Activated T-helper 9 cell treated with anti-CD3 and anti-CD28 coated beads, Interleukin-2, amount 50 U/mL, for 16 hours (primary cell): ENCODE measurements at places on chromosomes 1 and 21.
A peak's percentile ranks its signal among the peaks of the same experiment; 100 is the strongest.

- DNase-seq: no peak
Observed at GRCh38 chr1:242847390-242847993, 323.0 kb upstream of the PLD5 start.

DNA sequence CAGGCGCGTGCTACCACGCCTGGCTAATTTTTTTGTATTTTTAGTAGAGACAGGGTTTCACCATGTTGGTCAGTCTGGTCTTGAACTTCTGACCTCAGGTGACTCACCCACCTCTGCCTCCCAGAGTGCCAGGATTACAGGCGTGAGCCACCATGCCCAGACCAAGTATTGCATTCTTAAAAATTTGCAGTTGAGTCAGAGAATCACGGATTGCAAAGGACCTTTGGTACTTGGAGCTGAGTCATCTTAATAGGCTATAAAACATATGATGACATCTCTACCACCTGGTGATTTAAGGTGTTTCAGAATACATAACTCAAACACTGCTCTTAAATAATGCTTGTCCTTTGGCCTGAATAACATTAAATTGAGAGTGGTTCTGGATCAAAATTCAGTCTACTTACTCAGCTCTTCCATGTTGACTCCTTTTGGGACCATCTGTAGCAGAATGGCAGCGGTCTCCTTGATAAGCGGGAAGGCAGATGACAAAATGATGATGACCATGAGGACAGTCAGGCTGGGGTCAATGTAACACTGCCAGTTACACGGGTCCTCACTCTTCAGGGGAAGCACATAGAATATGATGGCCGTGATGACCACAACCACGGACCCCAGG, 10.4 kb downstream of the SLC30A10 start:
- DNase-seq: no peak

- no peak for DNase-seq
Observed at GRCh38 chr21:25664491-25664931, 25.5 kb downstream of the JAM2 start.

- no peak for DNase-seq
Observed at GRCh38 chr1:30684259-30684658, 39.1 kb downstream of the MATN1 start.

- DNase-seq: no peak
Observed at GRCh38 chr1:151668090-151668489, 48.5 kb downstream of the CELF3 start.

DNA sequence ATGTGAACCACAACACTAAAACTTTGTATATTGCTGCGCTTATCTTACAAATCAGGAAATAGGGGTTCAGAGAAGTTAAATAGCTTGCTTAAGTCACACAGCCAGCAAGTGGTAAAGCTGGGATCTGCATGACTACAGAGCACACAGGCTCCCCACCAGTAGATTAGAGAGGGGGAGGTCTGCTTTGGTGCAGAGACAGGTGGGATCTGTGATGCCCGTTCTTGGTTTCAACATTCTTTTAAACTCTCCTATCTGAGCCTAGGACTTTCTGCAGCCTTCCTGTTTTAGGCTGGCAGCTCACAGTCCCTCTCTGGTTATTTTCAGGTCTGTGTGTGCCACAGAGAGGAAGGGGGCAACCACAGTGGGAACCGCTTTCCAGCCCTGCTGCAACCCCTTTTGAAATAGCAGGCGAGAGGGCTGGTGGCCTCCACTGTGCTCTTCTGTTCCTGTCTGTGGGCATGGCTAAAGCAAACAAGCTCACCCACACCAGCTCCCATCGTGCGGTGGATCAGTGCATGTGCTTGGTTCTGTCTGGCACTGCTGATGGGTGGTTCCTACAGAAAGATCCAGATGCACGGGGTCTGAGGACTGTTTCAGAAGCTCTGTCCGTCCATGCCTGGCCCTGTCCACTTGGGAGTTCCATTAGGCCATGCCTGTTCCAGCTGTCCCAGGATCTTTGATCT, 1.7 kb upstream of the IL6R start:
- no peak for DNase-seq

DNA sequence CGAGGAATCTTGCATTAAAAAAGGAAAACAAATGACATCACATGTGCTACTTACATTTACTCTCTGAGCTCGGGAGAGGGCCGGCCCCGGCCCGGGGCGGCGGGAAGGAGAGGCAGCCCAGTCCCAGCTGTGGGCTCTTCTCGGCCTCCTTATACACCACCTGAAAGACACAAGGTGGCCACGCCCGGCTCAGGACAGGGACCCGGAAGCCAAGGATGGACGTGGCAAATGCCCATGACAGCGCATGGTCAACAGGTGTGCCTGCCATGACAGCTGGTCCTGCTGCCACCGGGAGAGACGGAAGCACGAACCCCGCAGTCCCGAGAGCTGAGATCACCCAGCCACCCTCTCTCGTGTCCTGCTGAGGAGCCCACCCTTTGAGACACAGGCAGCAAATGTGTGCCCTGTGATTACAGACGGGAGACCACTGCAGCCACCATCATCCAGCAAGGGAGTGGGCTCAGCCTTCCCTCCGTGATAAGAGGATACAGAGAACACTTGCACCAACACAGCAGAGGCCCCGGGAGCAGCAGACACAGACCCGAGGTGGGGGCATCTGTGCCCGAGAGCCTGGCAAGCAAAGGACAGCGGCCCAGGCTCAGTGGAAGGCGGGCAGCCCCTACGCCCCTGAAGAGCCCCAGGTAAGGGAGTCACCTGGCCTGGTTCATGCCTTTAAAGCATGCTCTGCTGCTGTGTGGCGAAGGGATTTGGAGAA, 8.7 kb downstream of the TPRG1L start:
- DNase-seq: no peak

DNA sequence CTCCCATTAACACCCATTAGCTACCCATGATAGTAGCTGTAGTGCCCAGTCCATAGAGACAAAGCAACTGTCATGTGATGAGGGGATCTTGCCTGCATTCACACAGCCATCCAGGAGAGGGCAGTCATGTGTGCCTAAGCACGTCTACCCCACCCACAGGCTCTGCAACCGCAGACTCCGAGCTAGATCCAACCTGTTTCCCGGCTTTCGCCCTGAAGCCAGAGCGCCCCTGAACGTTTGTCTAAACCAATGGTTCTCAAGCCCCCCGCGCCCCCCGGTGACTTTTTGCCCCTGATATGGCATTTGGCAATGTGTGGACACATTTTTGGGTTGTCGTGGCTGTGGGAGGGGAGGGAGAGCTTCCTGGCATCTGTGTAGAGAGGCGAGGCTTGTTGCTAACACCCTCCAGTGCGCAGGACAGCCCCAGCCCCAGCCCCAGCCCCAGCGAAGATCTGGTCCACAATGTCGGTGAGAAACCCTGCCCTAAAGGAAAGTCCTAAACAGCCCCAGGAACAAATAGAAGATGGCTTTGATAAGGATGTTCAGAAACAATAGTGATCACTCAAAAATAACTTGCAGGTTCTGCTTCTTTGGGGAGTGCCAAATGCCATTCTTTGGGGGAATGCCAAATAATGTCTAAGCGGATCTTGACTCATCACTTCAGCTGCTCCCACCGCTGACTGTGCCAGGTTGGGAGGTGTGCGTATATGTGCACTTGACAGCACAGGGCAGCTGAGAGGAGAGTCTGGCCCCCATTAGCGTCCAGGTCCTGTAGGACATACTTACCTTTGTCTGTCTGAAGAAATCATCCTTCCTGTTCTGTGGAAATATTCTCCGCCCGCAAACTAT, 34.5 kb downstream of the SLC44A3 start:
- peak; percentile 51 for DNase-seq

DNA sequence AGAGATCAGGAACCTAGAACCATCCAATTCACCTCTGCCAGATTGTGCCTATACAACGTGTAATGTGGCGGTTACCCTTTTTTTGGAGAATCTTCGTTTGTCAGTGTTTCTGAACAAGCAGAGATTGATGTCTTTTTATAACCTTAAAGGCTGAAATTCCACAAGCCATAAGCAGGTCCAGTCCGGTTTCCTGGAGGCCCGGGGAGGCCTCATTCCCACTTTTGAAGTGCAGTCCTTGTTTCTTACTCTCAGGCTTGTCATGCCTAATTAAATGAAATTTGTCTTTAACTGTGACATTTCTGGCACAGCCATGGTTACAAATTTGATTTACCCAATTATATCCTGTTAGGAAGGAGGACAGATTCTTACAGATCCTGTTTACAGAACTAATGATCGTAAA, 27.8 kb downstream of the ZNF362 start:
- DNase-seq: no peak

GRCh38 chr1:212401838-212402582, 12.7 kb downstream of the PACC1 start:
- no peak for DNase-seq

DNA sequence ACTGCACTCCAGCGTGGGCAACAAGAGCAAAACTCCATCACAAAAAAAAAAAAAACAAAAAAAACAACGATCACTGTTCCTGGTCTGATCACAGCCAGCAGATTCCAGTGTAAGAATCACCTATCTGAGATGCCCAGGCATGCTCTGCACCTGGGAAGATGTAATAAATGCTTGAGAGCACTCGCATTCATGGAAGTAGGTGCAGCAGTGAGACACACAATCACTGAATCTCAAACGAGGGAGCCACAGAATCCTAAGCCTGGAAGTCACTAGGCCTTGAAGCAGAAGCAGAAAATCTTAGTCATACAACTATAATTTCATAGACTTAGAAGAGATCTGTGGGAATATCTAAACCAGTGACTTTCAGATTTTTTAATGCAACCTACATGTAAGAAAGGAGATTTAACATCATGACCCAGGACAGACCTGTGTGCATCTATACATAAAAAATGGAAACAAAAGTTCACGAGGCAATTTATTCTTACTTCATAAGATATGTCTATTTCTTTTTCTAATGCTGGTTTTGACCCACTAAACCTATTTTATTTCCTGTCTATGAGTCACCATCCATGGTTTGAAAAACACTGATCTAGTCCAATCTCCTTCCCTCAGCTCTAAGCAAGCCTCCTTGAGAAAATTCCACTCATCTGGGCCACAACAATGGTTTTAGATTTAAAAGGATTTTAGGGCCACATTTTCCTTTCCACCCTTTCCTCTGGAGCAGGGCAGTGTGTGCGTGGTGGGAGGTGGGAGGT, 30.4 kb downstream of the RIMS3 start:
- no peak for DNase-seq

GRCh38 chr1:93661829-93662474, 19.7 kb downstream of the BCAR3 start:
- no peak for DNase-seq

- no peak for DNase-seq
Observed at GRCh38 chr1:76625886-76626678, 241.2 kb upstream of the ST6GALNAC5 start.

- DNase-seq: no peak
Observed at GRCh38 chr1:54297596-54298283, 97.8 kb downstream of the MRPL37 start.

DNA sequence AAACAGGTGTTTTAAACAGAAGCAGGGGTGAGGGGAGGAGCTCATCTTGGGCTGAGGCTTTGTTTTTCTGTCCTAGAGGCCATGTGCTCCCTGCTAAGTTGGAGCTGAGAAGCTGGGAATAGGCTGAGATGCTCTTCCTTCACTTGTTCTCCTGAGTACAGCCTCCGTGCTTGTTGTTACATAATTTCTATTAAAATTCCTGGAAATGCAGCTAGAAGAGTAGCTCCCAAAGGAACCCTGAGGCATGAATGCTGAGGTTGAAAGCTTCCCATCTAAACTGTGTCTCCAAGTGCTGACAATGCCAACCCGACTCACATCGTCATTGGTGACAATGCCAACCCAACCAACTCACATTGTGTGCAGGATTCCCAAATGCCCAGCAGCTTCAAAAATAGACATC, 12.6 kb upstream of the ITPKB start:
- no peak for DNase-seq

DNA sequence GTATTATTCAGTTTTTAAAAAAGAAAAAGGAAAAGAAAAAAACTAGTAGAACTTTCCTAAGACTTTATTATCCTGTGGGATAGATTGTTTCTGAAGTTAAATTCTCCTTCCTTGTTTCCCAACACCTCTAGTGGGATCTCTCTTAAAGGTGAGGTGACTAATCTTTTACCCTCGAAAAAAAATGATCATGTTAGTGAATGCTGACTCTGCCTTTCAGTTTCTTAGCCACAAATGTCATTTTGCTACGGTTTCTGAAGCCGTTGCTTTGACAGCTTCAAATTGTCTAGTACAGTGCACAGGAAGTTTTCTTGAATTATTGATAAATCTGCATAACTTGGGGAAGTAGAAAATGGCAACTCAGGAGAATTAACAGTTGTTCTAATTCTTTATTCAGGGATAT, 13.0 kb upstream of the NEK7 start:
- DNase-seq: no peak

DNA sequence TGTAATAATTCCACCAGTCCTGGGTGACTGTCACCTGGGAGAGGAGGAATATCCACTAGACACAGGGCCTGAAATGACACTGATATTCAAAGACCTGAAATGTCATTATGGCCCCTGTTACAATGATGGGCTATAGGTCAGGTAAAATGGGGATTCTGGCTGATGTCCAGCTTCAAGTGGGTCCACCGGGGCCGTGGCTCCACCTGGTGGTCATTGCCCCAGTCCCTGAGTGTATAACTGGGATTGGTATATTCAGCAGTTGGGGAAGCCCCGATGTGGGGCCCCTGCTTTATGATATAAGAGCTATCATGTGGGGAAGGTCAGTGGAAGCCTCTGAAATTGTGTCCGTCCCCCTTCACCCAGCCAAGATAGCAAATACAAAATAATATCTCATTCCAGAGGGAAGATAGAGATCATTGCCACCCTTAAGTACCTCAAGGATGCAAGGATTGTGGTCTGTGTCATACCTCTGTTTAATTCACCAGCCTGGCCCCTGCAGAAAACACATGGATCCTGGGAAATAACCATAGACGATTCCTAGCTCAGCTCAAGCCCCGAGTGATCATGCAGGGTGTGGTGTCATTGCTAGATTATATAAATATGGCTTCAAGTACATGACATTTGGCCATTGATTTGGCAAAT, 19.4 kb downstream of the PLEKHO1 start:
- peak; percentile 34 for DNase-seq

GRCh38 chr1:198893141-198893540, 254.3 kb downstream of the PTPRC start:
- DNase-seq: no peak

DNA sequence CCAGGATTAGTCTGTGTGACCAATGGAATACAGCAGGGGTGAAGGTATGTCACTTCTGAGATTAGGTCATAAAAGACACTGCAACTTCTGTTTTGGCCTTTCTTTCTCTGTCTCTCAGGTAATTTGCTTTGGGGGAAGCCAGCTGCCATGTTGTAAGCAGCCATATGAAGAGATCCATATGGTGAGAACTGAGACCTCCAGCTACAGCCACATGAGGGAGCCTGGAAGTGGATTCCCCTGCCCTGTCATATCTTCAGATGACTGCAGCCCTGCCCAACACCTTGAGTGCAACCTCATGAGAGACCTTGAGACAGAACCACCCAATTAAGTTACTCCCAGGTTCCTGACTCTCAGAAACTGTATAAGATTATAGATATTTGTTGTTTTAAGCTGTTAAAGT, 70.1 kb upstream of the ESRRG start:
- DNase-seq: no peak

DNA sequence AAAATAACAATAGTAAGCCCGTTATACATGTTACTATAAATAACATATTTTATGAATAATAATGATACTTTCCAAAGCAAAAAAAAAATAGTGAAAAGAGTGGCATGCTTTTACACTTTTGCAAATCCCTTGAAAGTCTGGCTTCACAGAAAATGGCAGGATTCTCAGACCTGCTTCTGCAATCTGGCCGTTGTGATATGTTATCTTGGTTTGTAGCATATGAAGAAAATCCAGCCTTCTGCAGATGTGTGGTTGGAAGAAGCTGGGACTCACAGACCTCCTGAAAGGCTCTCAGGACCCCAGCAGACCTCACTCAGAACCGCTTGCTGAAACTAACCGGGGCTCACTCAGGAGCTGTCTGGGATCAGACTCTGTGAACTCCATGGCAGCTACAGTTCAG, 256.0 kb upstream of the TMEM51 start:
- DNase-seq: no peak
